Fibroblast of skin of left quadriceps (primary cell): ENCODE measurements at places on chromosomes 5 and 9.

- no peak for DNase-seq
Measured at GRCh38 chr5:40240671-40241070, 439.0 kb upstream of the PTGER4 start.

DNA sequence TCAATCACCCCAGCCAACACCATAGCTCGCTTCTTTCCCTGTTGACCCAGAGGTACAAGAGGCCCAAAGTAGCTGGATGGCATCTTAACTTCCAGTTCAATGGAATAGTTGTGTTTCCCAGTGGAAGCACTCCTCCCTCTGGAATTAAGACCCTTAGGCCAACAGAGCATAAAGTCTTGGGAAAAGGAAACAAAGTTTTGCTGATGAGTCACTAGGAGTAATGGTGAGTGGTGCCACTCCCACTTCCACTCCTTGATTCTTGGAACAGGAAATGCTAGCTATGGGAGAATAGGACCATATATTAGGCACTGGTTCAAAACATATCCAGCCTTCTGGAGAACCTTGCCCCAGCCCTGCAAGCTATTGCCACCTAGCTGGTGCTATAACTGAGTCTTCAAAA lies 44.7 kb upstream of the LMX1B start:
- no peak for DNase-seq

- DNase-seq, result no peak
Measured at GRCh38 chr5:143812085-143812705, at the start of gene HMHB1. TSS of gene HMHB1 (plus strand) at chr5:143812161.

DNA sequence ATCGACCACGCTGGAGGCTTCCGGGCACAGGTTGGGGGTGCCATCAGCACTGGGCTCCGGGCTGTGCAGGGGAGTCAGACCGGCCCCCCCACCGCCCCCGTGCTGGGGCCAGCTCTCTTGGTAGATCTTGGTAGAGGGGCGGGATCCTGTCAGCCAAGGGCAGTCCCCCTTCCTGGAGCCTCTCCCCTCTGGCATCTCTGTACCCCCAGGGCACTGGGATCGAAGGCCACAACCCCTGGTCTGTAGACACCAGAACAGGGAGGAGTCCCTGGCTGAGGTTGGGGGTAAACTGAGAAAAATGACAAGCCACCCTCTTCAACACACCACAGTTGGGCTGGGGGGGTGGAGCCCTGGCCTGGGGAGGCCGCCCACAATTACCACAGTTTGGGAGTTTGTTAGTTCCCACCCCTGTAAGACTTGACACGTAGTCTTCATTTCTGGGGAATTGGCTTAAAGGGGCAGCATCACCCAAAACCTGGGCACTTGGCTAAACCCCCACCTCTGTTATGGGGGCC lies 882 bp downstream of the CERCAM start:
- DNase-seq, result no peak

GRCh38 chr5:176368726-176369125 lies 3.4 kb downstream of the ARL10 start:
- no peak for DNase-seq

DNA sequence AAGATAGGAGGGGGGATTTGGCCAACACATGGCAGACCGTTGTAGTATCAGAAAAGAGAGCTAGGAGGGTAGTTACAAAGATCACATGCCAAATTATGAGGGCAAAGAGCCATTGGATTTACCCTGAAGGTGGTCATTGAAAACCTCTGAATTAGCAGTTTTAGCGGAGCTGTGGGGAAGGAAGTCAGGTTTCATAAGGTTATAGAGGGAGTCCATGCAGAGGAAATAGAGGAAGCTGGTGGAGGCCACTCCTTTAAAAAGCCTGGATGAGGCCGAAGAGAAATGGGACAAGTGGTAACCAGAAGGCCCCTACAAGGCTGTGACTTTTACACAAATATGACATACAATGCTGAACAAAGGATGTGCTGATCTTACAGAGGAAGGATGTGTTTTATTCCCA lies 13.2 kb downstream of the DOCK8 start:
- DNase-seq, result no peak

GRCh38 chr9:137829260-137829996 lies 48.2 kb upstream of the CACNA1B start:
- no peak for DNase-seq
